ENCODE measurements at places on chromosomes 7 and 10.

GRCh38 chr7:38138171-38138570 lies 39.9 kb upstream of the STARD3NL start:
- no peak for DNase-seq

DNA sequence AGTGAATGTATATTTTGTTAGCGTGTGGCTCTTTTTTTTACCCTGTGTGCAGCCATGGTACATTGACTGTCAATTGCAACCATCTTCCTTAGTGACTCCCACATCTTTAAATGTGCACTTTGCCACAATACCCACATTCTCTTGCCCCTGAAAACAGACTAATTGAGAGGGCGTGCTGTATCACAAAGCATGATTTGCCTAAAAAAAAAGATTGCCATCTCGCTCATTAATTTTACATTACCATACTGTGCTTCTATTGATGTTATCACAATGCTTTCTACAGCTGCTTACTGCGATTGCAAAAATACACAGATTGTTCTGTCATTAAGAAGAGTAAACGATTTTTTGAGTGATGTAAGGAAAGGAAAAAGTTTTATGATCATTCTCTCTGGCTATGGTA lies 613.1 kb upstream of the NRP1 start:
- DNase-seq: no peak

DNA sequence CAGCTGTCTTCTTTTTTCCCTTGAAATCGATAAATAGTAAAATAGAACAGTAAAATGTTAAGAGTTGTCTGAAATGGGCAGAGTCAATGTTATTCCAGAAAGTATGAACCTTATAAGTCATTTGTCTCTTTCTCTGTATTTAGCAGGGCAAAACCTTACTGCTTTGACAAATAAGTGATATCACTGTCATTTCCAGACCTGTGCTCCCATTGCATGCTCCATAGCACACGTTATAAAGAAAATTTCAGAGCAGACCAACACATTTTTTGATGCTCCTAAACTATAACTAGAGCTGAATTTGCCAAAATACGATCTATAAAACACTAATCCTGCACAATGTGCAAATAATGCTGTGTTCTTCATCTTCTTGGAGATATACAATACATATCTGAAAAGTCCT lies 1.1 kb downstream of the A1CF start:
- no peak for DNase-seq

- DNase-seq: peak; percentile 28
These were observed 2.4 kb downstream of the ALOX5 start for GRCh38 chr10:45376371-45376801.

GRCh38 chr10:125980521-125981035 lies 84.2 kb downstream of the FANK1 start:
- DNase-seq: no peak

DNA sequence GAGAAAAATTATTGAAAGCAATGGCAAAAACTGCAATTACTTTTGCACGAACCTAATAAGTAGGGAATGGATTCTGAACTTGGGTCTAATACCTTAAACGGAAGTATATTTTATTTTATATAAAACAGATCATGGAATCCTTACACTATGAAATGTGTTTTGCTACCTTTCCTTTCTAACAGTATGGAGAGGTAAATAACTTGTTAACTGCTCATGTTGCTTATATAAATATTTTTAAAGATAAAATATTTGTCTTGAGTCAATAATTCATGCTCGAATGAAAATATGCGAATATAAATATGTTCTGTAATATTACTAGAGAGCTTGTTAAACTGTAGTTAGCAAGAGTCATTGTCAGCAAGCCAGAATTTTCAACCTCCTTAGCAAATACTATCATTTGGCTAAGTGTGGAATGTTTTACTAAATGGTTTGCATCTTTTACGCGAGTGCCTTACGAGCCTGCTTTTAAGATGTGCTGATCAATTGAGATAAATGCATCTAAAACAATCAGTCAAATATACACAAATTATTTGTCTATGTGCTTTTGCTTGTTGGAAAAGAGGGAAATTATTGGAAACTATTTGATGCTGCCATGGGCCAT lies 5.9 kb downstream of the GNAT3 start:
- no peak for DNase-seq
